ENCODE measurements at places on chromosomes 11 and 22.

GRCh38 chr11:279966-280705 lies 1.9 kb downstream of the NLRP6 start:
- DNase-seq = no peak

DNA sequence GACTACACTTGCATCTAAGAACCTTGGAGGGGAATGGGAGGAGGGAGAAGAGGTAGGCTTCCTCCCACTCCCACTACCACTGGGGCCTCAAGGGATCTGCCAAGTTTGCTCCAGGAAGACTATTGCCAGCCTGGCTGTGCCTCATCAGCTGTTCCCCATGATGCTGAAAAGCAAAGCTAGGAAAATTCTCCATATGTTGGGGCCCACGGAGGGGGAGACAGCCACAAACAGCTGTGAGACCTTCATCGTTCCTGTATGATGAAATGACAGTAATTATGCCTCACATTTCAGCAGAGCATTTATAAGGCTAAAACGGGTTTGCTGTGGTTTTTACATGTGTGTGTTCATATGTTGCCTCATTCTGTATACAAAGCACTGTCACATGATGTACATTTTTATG lies 6.7 kb downstream of the DSCAML1 start:
- DNase-seq = no peak

GRCh38 chr11:126328444-126328843 lies 24.6 kb downstream of the DCPS start:
- DNase-seq = no peak

GRCh38 chr11:102407901-102408300 lies 44.7 kb downstream of the TMEM123 start:
- DNase-seq = no peak

DNA sequence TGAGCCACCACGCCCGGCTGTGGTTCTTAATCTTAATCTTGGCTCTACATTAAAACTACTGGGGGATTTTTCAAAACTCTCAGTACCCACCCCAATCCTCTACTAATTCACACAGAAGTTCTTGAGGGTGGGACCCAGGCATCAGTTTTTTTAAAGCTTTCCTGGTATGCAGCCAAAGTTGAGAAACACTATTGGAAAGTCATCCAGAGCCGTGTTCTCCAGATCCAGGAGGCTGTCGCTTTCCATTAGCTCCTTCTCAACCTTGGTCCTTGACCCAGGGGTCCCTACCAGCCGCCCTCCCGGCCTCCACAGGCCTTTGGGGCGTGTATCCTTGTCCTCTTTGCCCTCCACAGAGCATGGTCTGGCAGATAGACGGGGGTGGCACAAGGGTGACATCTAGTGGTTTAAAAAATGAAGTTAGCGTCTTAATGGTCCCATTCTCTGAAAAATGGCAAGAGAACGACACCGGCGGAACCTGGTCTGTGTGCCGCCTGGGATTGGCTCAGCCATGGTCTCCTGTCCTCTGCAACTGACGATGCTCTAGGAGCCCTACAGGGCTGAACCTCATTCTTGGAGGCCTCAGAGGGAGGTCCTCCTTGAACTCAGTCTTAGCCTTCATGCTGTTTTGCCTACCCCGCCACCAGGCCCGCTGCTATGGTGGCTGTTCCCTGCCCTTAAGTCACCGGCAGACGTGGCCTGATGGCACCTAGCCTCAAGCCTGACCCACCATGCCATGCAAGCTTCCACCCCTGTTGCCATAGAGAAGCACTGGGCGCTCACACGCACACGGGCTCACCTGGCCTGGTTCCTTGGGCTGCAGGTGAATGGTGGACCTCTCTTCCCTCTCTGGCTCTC lies 152.0 kb upstream of the SYN3 start:
- peak; percentile 5 for DNase-seq

- DNase-seq = no peak
Observed at GRCh38 chr22:43455846-43456245, 44.0 kb downstream of the MPPED1 start.

DNA sequence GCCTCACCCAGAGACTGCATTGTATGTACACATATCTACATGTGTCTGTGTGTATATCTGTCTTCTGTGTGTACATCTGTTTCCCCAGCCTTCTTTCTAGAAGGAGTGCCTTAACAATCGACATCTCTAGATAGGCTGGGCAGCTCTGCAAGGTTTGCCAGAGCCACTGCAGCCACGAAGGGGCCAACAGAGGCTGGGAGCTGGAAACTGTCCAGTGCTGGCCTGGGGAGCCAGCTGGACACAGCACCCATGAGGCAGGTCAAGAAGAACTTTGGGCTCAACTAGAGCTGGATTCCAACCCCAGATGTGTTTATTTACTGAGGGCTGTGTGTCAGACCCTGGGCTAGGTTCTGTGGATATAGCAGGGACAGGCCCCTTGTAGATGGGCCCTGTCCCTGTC lies 3.3 kb downstream of the SGSM1 start:
- DNase-seq = no peak

- no peak for DNase-seq
Observed at GRCh38 chr11:76149713-76150112, 56.6 kb downstream of the WNT11 start.

GRCh38 chr22:21632237-21632895 lies at the start of gene CCDC116:
TSS of gene CCDC116 (plus strand) at chr22:21632760. CDS start at chr22:21633182, 422 bp downstream.
- no peak for DNase-seq

GRCh38 chr22:31088233-31088986 lies 7.3 kb downstream of the SMTN start:
- DNase-seq = no peak

GRCh38 chr11:83493034-83493433 lies 206.9 kb upstream of the CCDC90B start:
- DNase-seq = no peak

- DNase-seq = no peak
Observed at GRCh38 chr11:70305501-70305900, 35.0 kb downstream of the PPFIA1 start.

GRCh38 chr22:45684169-45684568 lies 12.5 kb downstream of the ATXN10 start:
- DNase-seq = peak; percentile 87

DNA sequence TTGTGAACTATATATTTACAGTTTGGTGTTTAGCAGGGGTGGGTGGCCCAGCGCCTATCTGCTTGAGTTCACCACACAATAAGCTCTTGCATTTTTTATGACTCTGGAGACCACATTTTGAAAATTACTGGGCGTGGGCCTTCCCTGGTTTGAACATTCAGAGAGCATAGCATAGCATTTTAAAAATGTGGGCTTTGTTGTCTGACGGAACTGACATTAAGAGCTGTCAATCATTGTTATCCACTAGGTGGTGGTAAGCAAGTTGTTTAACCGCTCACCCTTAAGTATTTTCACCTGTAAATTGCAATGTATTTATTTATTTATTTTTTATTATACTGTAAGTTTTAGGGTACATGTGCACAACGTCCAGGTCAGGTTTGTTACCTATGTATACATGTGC lies 1.0 kb downstream of the NLRP14 start:
- DNase-seq = no peak

- DNase-seq = no peak
Observed at GRCh38 chr11:70675697-70676374, 277.5 kb downstream of the CTTN start.

DNA sequence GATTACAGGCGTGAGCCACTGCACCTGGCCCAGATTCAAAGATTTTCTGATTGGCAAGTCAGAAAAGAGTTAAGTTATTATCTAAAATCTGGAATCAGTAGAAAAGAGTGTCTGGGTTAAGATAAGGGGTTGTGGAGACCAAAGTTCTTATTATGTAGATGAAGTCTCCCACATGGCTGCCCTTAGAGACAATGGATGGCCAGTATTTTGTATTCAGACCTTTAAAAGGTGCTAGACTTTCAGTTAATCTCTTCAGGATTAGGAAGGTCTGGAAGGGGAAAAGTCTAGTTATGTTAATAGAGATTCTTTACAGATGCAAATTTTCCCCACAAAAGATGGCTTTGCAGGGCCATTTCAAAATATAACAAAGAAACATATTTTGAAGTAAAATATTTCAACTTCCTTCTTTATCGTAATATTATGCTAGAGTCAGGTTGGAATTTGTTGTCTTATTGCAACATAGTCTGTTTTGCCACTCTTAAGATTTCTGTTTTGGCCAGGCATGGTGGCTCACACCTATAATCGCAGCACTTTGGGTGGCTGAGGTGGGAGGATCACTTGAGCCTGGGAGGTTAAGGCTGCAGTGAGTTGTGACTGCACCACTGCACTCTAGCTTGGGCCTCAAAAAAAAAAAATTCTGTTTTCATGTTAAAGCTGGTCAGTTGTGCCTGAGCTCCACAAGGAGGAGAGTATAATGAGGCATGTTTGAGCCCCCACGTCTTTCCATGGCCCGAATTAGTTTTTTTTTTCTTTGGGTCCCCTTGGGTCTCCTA lies 14.0 kb downstream of the GRAMD1B start:
- DNase-seq = no peak

GRCh38 chr22:22709719-22710445 lies 65.5 kb downstream of the GGTLC2 start:
- DNase-seq = no peak

GRCh38 chr11:69538854-69539253 lies 57.4 kb downstream of the LINC01488 start:
- DNase-seq = no peak

DNA sequence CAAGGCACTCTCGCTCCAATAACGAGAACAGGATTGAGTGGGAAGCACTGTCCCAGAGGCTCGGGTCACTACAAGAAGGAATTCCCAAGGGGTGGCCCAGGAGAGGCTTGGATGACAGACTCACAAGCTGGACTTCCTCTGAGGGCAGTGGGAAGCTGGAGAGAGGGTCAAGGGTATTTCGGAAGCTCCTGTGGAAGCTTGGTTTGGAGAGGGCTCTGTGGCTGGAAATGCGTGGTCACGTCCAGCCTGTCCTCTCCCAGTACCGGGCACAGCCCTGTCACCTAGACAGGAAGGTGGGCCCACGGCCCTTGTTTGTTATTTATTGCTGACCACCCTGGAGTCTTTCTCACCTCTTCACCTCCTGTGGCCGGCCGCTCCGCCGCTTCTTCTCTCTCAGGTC lies 5.3 kb downstream of the SYNGR1 start:
- no peak for DNase-seq

- DNase-seq = no peak
Observed at GRCh38 chr22:42356533-42356932, 75.7 kb downstream of the NFAM1 start.

DNA sequence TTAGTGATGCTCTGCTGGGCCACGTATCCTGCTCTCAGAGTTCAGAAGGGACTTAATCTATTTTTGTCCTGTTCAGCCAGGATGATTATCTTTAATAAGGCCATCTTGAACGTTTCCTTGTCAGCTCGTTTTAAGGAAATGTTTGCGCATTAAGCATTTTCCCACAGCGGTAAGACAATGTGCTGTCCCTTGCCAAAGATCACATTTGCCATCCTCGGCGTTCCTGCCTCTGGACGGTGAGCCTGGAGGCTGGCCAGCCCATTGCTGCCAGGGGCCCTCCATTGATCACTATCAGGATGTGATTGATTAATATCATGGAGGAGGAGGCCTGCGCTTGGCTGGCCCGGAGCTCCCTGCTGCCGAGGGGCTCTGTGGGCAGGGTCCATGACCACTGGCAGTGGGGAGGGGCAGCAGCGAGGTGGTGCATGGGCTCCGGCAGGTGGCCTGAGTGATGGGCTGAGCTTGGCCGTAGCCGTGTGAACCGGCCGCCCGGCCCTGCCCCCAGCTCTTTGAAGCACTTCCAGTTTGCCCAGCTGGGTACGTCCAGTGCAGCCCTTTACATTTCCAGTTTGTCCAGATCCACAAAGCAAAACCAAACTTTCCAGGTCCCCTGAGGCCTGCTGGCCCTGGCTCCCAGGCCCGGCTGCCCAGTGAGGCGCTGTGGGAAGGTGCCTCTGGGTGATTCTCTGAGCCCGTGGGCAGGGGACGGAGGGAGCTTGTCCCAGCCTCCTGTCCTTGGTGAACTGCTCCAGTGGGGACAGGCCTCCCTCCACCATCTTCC lies 49.5 kb upstream of the SMIM38 start:
- DNase-seq = no peak

DNA sequence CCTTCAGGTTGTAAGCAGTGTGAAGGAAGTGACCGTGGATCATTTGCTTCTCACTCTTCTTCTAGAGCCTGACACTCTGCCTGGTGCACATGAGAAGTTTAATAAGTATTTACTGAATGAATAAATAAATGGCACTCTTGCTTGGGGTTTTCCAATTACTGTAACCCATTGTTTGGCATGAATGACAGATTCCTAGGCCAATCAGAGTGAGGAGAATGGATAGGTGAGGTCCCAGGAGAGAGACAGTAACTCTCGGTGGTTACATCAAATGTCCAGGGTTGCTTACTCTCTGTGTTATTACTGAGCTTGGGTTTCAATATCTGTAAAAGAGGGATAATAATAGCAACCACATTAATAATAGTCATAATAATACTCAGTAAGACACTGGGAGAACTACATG lies 204.2 kb upstream of the ISX start:
- DNase-seq = no peak

GRCh38 chr22:42365942-42366695 lies 66.1 kb downstream of the NFAM1 start:
- no peak for DNase-seq

DNA sequence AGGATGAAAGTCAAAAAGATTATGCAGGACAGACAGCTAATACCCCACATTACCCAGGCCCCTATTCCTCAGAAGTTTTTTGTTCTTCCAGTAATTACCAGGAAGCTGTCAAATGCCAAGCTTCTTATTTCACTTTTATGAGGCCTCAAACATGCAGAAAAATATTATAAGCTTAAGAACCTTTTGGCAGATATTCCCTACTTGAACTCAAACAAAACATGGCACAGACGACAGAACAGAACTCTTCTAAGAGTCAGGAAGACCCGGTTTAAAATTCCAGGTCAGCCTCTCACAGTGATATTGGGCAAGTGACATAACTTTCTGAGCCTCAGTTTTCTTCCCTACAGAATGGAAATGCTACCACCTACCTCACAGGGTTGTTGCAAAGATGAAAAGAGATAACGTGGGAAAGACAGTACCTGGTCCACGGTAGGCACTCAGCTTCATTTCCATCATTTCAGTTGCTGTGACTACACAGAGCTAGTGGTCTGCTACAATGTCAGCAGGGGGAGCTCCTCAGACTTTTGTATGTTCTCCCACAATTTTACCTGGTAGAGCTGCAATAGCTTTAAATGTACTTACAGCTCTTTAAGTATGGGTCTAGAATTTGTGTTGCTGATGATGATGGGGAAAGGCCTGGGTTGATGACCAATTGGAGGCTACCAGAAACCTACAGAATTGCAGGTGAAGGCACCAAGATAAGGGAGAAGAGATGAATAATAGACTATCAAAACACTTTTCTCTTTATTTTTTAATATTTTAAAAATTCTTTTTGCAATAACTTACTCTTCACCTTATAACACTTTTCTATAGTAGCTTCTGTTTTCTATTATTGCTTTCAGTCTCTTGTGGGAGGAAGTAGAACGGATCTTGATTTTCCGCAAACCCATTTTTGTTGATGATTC lies 98.3 kb upstream of the CHRM4 start:
- DNase-seq = peak; percentile 67

DNA sequence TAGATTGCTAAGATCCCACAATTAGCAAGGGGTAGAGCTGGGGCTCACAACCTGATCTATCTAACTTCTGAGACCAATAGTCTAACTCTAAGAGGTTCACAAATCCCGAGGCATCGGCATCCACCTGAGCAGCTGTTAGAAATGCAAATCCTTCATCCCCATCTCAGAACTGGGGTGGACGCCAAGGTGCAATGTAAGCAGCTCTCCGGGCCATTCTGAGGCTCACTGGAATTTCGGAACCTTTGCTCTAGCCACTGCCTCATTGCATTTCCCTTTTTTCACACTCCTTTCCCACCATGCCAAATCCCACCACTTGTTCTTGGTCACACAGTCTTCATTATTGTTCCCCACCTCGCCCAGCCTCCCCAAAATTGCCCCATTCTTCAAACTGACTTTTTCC lies 29.8 kb downstream of the MAML2 start:
- DNase-seq = no peak
